Activated CD4-positive, alpha-beta memory T cell treated with anti-CD3 and anti-CD28 coated beads for 36 hours (primary cell): ENCODE measurements at places on chromosomes 1 and 21. TPM values are rescaled to one million over a fixed set of nuclear protein-coding genes. Genes with fewer than 3 reads are reported as not detected.

Gene ANKRD45
- not detected for total RNA-seq

Gene ARTN
- total RNA-seq: not detected

Gene DENND2D
- 156 TPM for total RNA-seq

Gene RORC
- 10.9 TPM for total RNA-seq

Gene TDRD5
- not detected for total RNA-seq

Gene CLCA1
- not detected for total RNA-seq

Gene KRTAP12-2
- not detected for total RNA-seq

Gene RIPPLY3
- 0.26 TPM for total RNA-seq

Gene FAM72B
- 36.2 TPM for total RNA-seq

Gene DNM3
- 0.93 TPM for total RNA-seq

Gene HCN3
- 1.9 TPM for total RNA-seq

Gene SDF4
- 305 TPM for total RNA-seq

Gene PPIAL4G
- total RNA-seq: 0.14 TPM

Gene KDF1
- total RNA-seq: not detected

Gene GJA4
- not detected for total RNA-seq

Gene FCRL6
- total RNA-seq: not detected

Gene BATF3
- 320 TPM for total RNA-seq
